ENCODE measurements at places on chromosomes 2 and 18.

- no peak for DNase-seq
Measured at GRCh38 chr18:55300421-55300935, 287.5 kb downstream of the TCF4 start.

DNA sequence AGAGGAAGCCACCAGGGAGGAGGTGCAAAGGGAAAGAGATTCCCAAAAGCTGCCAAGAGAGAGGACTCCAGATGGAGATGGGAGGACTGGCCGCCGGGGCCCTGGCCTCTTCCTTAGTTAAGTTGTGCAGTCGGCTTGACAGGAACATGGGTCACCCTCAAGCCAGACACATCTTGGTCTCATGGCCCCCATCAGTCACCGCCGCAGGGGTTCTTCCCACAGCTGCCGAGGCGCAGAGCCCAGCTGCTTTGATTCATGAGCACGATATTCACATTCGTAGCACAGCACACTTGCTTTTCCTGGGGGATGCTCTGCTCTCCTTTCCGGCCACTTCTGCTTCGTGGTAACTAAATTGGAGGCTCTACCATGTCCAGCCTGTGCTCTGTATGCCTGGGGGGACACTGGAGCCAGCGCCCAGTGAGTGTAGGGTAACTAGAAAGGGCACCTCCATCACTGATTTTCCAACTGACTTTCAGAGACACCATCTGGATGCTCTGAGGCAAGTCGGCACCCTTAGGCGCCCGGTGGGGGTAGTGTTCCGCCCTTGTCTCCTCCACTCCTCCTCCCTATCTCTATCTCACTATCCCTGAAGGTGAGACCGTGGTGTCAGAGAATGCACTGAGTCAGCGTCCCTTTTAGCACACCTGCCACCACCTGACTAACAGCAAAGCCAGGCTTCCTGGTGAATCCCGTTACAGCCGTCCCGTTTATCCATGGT, 13.3 kb downstream of the TWIST2 start:
- no peak for DNase-seq

GRCh38 chr2:180258041-180258537, 251.0 kb upstream of the CWC22 start:
- DNase-seq: no peak

- DNase-seq: no peak
Measured at GRCh38 chr18:36597636-36598035, 231.2 kb downstream of the TPGS2 start.

All from NCI-H2081 (cell line).